ENCODE measurements at places on chromosomes 2 and 18.

DNA sequence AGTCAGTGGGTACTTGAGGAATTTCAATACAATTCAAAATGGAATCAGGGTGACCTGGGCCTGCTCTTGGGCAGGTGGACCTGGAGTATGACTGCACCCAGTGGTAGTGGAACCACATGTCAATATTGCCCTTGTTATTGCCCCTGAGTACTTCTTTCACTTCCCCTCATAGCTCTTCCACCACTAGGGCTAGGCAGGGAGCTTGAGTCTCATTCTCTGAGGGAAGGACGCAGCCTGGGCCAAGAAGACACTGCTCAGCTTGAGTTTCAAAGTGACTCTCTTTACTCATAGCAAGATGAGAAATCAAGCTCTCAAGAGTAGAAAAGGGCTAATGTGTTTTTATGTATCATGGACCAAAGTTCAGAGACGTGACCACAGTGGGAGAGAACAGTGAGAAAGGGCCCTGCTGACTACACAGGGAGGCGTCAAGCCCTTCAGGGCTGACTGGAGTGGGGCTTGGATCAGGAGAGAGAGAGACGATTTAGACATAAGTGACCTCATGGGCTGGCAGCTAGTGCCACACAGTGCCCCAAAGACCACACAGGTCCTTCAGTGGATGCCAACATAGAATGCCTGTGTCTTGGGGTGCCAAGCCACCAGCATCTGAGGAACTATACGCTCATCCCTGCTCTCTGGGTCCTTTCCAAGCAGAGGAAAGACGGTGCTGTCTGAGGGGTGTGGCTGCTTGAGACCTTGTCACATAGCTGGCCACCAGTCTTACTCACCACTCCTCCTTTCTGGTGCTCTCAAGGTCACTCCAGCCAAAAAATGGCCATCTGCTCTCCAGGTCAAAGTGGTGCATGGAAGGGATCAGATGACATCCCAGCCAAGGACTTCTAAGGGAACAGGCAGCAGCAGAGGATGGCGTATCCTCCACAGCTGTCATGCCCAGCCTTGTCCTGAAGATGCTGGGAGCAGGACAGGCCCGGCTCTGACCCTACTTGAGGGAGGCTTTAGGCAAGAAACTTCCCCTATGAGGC, 13.0 kb downstream of the PTMA start:
- DNase-seq = no peak

- no peak for DNase-seq
Measured at GRCh38 chr2:212535996-212536816, 2.4 kb downstream of the ERBB4 start.

- no peak for DNase-seq
Measured at GRCh38 chr2:5235701-5236100, 456.5 kb upstream of the SOX11 start.

DNA sequence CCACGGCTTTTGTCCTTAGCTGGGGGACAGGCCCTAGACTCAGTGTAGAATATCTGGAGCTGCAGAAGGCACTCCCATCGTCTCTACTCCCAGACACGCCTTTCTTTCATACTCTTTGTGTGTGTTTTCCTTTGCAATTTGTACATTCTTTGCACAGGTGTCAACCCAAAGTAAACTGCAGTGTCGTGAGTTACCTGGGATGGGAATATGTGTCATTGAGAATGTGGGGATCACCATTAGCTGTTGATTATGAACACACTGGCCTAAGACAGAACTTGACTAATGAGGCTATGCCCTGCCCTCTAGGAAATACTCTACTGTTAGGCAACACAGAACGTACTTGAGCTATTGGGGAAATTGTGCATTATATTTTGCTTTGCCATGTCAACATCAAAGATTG, 233.3 kb downstream of the SETBP1 start:
- no peak for DNase-seq

DNA sequence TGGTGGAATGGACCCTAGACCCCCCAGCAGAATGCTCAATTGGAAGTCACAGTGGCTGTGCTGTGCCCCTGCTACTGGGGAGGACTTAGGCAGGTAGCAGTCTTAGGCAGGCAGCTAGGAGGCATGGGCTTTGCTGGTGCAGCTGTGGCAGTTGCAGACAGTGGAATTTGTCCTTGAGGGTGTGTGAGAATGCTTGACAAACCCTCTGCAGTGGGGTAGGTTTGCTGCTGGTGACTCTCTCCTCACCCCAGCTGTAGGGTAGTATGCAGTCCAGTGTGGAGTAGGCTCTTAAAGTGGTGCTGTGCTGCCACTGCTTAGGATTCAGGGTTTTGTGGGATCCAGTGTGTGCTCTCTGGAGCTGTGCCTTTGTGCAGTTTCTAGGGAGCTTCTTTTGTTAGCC, 61.3 kb downstream of the NUP35 start:
- DNase-seq = no peak

DNA sequence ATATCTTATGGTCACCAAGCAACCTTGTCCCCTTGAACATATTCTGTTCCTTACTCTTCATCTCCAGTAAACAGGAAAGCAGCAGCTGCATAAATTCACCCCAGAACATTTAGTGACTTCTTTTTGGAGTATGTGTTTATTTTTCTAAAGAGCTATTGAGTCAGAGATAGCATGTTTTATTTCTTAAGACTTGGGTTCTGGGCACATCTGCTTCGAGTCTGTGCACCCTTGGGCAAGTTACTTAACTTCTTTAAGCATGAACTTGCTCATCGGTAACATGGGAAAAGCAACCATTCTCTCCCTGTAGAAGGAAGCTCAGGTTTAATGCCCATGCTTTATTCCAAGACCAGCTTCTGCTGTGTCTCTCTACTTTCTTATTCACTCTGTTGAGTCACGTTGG, 309.3 kb upstream of the MEX3C start:
- no peak for DNase-seq

Data from GOT3 (cell line).